ENCODE measurements at places on chromosomes 13 and 19.
A peak's percentile ranks its signal among the peaks of the same experiment; 100 is the strongest.

GRCh38 chr13:103960001-103960400 lies 893.8 kb upstream of the SLC10A2 start:
- DNase-seq = no peak

DNA sequence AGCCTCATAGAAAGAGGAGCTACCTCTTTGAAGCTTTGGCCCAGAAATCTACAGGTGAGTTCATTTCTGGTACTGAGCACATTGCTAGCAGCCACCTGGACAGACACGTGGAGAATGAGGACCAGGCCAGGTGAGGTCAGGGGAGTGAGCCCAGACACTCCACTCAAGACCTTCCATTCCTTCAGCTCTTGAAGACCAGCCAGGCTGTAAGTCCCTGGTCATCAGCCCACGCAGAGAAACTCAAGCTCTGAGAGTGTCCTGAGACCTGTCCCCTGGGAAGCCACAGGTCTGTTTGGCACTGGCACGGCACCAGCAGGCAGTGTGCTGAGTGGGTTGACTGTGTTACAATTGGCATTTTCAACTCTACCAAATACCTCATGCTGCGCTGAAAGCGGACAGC lies 27.4 kb downstream of the C13orf42 start:
- no peak for DNase-seq

- DNase-seq = no peak
Measured at GRCh38 chr13:89199138-89199537, 1528.0 kb downstream of the SLITRK5 start.

DNA sequence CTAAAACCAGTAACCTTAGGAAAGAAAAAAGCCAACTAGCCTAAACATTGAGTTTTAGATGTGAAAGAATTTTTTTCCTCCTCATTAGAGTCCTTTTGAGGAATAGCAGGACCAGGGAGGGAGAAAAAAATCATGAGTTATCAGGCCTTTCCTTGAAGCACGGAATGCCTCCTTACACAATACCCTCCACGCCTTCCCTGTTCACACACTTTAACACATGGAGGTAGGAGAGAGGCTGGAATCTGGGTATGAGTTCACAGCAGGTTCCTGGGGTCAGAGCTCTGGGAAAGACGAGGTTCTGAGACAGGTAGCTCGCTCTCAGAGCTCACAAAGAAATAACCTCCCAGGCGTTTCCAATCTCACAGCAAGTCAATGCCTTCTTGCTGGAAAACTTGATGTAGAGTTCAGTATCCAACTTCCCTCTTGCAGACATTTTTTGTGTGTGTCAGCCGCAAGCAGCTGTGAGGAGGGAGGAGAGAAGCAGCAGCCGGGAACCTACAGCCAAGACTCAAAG lies 716 bp downstream of the ZNF573 start:
- DNase-seq = no peak

GRCh38 chr19:2289714-2290435 lies 7.9 kb upstream of the PEAK3 start:
- peak; percentile 68 for DNase-seq

DNA sequence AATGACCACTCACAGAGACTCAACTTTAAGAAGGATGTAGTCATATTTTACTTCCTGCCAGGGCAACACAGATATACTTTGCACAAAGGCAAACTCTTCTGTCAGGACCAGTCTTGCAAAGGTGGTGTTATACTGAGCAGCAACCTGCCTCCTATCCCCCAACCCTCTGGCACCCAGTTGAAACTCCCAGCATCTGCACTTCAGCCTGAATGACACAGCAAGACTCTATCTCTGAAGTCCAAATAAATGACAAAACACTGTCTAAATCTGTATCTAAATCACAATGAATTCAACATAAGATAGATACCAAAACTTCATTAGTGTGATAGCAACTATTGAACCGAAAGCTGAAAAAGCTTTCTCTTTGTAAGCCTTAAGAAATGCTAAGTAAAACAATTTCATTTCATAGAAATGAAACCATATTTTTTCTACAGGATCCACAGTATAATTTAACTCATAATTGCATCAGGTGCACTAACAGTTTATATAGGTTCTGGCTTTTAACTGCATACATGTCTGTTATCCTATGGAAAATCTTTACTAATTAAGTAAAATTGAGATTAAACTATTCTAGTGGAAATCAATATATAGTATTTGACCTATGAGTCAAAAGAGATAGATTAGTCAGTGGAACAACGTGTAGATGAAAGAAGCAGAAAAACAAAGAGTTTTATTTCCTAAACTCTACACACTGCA lies 163.7 kb downstream of the TBC1D4 start:
- DNase-seq = peak; percentile 44
